ENCODE measurements at places on chromosomes 5 and 9.
A peak's percentile ranks its signal among the peaks of the same experiment; 100 is the strongest.

DNA sequence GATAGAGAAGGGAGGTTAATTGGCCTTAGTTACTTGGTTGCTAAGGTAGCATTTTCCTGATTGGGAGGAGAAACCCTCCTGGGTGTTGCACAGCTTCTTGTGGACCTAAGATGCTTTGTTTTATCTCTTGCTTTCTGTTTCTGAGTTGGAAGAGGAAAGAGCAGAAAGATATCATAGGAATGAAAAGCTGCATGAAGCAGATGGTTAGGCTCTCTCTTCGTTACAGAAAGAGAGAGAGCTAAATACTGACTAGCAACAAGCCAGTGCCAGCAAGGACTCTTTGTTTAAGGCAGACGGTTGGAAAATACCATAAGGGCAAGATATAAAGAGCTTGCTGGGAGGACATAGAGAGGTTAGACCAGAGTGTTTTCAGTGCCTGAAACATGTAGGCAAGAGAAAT is 103.1 kb downstream of the ATG10 start:
- DNase-seq: no peak

GRCh38 chr9:136971746-136972145 is 5.6 kb upstream of the PTGDS start:
- no peak for DNase-seq

- DNase-seq: no peak
These were observed 76.6 kb downstream of the ACTBL2 start for GRCh38 chr5:57405984-57406383.

DNA sequence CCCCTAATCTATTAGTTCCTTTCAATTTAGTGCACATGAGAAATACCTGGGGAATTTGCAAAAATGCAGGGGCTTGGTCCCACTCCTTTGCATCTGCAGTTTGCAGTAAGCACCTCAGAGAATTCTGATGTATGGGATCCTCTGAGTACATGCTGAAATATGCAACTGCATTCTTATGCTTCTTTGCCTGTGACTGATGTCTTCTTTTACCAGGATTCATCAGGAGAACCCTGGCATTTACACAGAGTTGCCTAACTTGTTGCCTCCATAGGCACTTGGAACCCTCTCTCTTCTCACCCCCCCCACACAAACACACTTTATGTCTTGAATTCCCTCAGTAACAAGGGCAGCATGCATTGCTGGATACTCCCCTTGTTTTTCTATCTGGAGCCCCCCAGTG is 173.1 kb downstream of the KDM4C start:
- no peak for DNase-seq

DNA sequence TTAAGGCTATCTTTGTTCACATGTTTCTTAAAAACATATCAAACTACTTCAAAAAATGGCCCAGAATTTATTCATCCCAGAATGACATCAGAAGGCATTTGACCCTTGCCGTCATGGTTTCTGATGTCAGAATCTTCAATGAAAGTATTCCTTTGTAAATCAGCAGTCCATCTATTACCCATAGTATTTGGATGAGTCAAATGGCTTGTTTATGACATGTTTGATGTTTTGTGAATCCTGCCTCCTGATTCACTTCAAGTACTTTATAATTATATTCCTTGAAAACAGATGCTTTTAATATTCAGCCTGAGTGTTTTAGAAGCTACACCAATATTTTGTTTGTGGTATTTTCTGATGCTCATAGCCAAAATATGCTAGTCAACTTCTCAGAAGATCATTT is 200.8 kb upstream of the MEF2C start:
- no peak for DNase-seq

GRCh38 chr5:36688722-36689121 is 82.3 kb downstream of the SLC1A3 start:
- DNase-seq: no peak

- DNase-seq: no peak
These were observed 8.0 kb downstream of the PTCD2 start for GRCh38 chr5:72328172-72328571.

- no peak for DNase-seq
These were observed 11.1 kb downstream of the UNC13B start for GRCh38 chr9:35172878-35173277.

- DNase-seq: no peak
These were observed 3.7 kb downstream of the SYK start for GRCh38 chr9:90805006-90805996.

DNA sequence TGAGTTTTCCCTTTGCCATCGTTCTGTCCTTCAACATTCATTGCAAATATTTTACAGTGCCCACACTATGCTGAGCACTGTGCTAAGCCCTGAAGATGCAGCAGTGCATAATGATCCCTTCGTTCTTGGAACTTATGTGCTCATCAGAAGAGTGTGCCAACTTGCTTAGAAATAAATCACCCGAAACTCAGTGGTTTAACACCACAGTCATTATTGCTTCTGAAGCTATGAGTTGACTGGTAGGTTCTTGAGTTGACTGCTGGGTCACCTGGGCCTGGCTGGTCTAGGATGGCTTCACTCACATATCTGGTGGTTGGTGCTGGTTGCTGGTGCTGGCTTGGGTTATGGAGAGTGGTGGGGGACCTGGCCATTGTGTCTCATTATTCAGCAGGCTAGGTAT is 20.9 kb downstream of the PCSK5 start:
- peak; percentile 8 for DNase-seq

Measured in activated CD4-positive, alpha-beta T cell treated with anti-CD3 and anti-CD28 coated beads for 24 hours (primary cell).